NB4 (cell line): ENCODE measurements at places on chromosomes 2 and 18.

- DNase-seq: no peak
Measured at GRCh38 chr2:37797081-37797480, 125.6 kb upstream of the CDC42EP3 start.

- no peak for DNase-seq
Measured at GRCh38 chr2:7010391-7011054, 93.3 kb downstream of the RNF144A start.

DNA sequence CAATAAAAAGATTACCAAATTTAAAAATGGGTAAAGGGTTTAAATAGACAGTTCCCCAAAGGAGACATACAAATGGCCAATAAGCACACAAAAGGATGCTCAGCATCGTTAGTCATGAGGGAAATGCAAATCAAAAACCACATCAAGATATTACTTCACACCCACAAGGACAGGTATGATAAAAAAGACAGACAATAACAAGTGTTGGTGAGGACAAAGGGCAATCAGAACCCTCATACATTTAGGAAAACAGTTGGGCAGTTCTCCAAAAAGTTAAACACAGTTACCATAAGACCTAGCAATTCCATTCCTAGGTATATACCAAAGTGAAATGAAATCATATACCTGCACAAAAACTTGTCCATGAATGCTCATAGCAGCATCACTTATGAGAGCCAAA is 14.5 kb downstream of the CREG2 start:
- no peak for DNase-seq

DNA sequence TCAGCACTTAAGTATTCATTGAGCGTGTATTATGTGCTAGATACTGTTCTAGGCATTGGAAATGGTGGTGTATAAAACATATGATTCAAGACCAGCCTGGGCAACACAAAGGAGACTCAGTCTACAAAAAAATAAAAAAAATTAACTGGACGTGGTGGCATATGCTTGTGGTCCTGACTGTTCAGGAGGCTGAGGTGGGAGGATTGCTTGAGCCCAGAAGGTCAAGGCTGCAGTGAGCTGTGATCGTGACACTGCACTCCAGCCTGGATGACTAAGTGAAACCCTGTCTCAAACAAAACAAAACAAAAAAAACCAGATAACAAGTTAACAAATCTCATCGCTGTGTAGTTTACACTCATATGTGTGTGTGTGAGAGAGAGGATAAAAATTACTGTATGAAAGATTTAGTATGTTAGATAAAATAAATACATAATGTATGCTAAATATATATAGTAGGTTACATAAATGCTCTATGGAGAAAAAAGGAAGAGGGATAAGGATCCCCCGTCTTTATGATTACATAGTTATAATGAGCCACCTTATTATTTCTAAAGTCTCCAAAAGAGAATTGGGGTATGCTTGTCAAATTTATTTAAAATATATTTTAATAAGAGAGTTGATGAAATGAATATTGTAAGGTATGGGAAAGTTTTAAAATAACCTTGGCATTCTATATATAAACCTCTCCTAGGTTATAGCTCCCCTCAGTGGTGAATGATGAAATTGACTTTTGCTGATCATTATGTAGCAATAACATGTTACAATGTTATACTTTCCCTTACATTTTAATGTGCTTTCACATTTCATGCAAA is 69.2 kb downstream of the EHBP1 start:
- peak; percentile 57 for DNase-seq

DNA sequence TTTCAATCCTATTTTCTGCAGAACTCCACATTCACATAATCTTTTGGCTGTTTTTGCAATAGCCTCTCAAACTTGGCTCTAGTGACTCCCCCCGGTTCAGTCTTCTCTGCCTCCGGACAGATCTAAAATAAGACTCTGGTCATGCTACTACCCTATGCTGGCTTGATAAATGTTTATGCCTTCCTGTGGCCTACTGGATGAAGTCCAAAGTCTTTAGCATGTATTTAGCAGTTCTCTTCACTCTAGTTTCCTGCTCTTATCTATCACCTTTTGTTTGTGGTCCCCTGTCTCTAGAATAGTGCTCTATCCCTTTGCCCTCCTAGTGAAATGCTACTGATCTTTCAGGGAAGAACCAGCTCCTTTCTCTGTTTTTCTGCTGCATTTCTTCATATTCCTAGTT is 14.4 kb downstream of the ADCYAP1 start:
- no peak for DNase-seq

GRCh38 chr2:13876491-13877037 is 756.0 kb upstream of the LRATD1 start:
- DNase-seq: no peak

DNA sequence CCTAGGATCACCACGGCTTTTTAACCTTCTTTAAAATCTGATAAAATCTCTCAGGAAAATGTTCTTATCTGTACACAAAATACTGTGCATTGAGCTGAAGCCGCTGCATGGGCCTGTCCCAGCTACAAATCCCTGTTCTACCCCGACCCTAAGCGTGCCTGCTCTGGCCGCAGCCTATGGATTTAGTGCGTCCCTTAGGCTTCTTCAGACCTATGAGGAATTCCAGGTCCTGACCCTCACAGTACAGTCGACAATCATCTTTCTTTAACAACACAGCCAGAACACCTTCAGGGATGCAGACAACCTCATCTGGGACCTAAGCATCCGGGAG is 477 bp upstream of the WDCP start:
- no peak for DNase-seq

- peak; percentile 45 for DNase-seq
Measured at GRCh38 chr2:172086241-172087206, 1.2 kb downstream of the DLX1 start.

DNA sequence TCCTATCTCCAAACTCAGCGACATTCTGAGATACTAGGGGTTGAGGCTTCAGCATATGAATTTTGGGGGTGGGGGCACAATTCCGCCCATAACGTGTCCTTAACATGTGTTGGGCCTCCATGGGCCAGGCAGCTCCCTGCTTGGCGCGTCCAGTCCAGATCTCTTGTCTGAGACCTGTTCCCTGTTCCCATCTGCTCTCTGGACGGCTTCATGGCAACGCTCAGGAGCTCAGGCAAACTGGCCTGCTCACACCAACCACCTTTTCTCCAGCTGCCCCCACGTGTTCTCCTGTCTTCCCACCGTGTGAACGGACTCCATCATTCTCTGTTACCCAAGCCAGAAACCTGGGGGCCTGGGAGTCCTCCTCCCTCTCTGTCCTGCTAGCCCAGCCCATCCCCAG is 36.4 kb downstream of the ACKR3 start:
- no peak for DNase-seq

DNA sequence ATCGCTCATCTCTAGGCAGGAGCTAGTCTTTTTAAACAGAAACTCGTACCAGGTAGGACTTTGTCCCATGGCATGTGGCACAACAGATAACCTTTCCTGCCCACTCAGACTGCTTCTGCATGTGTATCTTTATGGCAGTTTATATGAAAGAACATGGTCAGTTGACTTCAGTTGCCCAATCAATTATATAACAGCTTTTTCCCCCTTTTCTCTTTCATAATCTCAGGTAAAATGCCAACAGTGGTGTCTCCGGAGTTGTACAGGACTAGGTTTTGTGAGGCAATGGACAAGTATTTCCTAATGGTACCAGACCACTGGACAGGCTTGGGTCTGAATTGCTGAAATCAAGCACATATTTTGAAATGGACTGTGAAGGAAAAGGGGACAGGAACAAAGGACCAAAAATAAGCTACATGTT is 51.6 kb upstream of the PTH2R start:
- no peak for DNase-seq

DNA sequence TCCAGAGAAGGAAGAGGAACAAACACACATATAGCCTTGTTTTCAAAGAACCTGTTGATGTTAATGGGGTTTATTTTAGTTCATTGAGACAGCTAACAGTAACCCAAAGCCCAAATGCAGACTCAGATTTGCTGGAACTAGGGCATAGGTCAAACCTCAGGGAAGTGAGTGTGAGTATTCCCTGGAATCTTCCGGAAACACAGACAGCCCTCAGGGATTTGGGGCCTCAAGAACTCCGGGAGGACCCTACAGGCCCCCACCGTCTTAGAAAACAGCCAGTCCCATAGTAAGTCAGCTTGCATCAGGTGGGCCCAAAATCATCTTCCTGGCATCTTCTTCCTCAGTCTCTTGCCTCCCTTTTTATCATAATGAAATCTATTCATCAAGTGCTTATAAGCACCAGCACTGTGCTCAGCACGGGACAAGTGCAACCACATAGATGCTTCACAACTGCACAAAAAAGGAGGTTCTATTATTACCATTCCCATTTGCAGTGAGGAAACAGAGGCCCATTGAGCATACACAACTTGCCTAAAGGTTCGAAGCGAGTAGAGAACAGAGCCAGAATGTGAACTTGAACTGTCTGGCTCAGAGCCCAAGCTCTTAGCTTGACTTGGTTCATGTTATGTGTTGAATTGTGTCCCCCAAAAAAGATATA is 50.2 kb upstream of the BCL11A start:
- DNase-seq: no peak

- no peak for DNase-seq
Measured at GRCh38 chr18:58300867-58301266, 256.8 kb downstream of the NEDD4L start.

DNA sequence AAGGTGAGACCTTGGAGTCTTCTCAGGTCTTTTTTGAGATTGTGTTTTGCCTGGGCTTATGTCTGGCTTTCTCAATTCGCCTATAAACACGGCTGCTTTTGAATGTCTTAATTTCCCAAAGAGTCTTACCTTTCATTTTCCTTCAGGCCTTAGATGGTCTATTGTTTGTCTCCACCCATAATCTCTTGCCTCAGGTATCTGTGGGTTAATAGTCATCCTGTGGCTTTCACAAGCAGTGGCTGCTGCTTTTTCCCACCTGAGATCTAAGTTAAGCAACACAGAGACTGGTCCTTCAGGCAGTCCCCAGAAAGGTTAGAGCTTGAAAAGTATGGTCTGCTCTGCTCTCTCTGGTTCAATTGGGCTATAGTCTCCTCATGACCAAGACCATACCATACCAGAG is 275.3 kb downstream of the INSIG2 start:
- DNase-seq: no peak

DNA sequence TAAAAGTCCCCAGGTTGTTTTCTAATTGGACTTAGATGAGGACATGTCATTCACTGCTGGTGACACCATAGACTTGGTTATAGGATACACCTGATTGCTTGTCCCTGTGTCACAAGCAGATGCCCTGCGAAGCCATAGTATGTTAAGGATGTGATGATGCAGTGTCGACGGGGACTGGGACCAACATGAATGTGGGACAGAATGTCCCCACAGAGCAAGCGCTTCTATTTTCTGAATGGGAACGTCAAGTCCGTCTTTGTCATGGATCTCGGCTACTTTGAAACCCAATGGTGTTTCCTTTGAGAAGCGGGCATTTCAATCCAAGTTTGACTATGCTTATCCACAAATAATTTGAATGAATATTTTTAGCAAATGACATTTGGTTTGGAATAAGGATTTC is 2.1 kb downstream of the GCG start:
- no peak for DNase-seq

- DNase-seq: peak; percentile 32
Measured at GRCh38 chr2:207112383-207112782, 53.4 kb downstream of the KLF7 start.

- no peak for DNase-seq
Measured at GRCh38 chr2:113760400-113760799, 4.0 kb upstream of the SLC35F5 start.

DNA sequence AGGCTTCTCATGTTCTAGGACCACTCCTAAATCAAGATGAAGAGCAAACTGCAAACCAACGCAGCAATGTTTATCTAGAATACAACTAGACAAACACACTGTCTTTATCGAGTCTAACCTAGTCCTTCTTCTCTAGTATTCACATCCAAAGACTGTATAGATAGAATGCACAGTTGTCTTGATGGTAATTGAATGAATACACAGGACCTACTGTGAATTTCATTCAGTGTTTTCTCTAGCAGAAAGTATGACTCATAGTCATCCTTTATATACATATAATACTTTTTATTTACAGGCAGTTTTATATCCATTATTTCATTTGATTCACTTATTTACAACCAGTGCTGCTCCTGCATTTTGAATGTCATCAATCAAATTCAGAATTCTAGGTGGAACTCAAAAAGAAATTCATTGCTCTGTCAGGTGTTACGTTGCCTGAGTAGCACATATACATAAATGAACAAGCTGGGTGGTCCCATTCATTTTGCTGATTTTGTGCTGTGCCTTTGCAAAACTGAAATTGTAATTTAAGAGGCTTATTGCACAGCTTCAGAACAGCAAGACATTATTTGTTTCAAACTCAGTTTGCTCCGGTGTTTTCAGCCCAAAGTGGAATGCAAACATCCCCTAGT is 374.8 kb downstream of the EPHA4 start:
- DNase-seq: no peak

- no peak for DNase-seq
Measured at GRCh38 chr2:239789711-239790110, 235.4 kb downstream of the NDUFA10 start.

DNA sequence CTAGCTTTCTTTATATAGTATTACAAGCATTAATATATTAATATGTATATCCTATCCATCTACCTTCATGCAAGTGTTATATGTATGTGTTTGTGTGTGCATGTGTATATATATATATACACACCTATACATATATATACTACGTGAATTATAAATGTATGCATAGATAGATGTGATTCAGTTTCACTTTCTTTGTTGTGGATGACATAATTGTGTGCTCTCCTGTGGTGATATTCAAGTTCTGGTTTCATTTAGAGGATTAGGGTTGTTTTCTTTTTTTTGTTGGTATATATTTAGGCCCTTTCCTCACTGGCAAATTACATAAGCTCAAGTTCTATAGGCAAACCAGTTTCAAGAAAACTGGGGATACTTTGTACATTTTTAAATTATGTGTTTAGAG is 225.7 kb upstream of the FANCL start:
- no peak for DNase-seq

DNA sequence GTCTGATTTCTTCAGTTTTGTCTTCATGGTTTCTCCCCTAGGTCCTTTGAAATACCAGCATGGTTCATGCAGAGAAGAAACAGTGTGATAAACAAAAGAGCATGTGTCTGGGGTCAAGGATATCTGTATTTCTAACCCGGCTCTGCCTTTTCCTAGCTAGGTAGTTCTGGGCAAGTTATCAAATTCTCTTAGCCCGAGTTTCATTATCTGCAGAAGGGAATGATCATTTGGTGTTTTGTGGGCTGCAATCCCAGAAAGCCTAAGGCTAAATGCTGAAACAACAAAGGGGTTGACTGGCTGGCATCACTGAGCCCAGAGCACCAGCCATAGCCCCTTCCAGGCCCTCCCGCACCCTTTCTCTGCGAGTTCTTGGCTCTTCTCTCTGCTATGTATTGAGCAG is 51.7 kb upstream of the DAPL1 start:
- DNase-seq: no peak

- DNase-seq: no peak
Measured at GRCh38 chr2:19617257-19617848, 258.9 kb upstream of the OSR1 start.

- no peak for DNase-seq
Measured at GRCh38 chr2:237482485-237482884, 4.6 kb upstream of the MLPH start.

GRCh38 chr2:30683236-30683956 is 123.8 kb downstream of the CAPN13 start:
- DNase-seq: peak; percentile 51

- DNase-seq: no peak
Measured at GRCh38 chr2:233940376-233941276, 23.5 kb downstream of the TRPM8 start.

- no peak for DNase-seq
Measured at GRCh38 chr2:61340242-61340641, 130.6 kb downstream of the USP34 start.
